ENCODE measurements at places on chromosomes 4 and X. TPM values are rescaled to one million over a fixed set of nuclear protein-coding genes. Genes with fewer than 3 reads are reported as not detected.

NUDT6 gene
- total RNA-seq, result 9.2 TPM

CTAG1A gene
- not detected for total RNA-seq

NR3C2 gene
- 31.6 TPM for total RNA-seq

RS1 gene
- total RNA-seq, result not detected

ITM2A gene
- total RNA-seq, result 42.2 TPM

GAGE12C gene
- total RNA-seq, result not detected

VCX3B gene
- not detected for total RNA-seq

IGSF1 gene
- total RNA-seq, result 0.18 TPM

UGT2B7 gene
- total RNA-seq, result 15.7 TPM

GPR119 gene
- not detected for total RNA-seq

DUSP21 gene
- total RNA-seq, result not detected

FMR1NB gene
- total RNA-seq, result not detected

USP17L28 gene
- total RNA-seq, result not detected

RTL3 gene
- not detected for total RNA-seq

GUCY1A1 gene
- total RNA-seq, result 21.0 TPM

MAGEE2 gene
- not detected for total RNA-seq

MAGEA1 gene
- total RNA-seq, result not detected

F8A2 gene
- total RNA-seq, result not detected

TAF7L gene
- 0.18 TPM for total RNA-seq

FAM47A gene
- total RNA-seq, result not detected
